ENCODE measurements at places on chromosomes 5 and 9. TPM values are rescaled to one million over a fixed set of nuclear protein-coding genes. Genes with fewer than 3 reads are reported as not detected.

The XPA gene
- 8.2 TPM for total RNA-seq

DNA sequence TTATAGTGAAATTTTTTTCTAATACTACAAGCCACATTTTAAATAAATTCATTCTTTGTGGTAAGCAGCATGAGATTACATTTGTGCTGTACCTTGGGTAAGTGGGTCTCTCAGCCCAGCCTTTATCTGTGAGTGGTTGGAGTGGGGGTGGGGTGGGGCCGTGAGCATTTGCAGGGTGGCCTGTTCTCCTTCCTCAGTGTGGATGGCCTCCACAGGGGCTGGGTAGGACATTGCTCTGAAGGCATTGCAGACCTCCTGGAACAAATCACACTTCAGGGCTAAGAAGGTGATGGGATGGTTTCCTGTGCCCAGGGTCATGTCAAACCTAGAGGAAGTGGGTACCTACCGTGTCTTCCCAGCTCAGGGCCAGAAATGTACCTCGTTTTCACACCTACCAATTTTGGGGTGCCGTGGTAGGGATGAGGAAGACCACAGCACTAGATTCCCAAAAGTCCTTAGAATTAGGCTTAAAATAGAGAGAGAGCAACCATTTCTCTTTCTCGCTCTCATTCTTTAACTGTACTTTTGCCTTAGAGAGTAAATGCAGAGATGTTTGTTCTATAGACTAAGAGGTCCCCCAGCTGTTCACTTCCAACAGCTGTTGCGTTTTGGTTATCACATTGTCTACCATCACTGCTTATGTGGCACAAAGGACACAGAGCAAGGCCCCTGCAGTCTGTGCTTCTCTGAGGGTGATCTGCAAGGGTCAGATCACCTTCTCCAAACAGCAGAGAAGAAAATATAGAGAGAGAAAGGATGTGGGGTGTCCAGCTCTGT is 83.4 kb upstream of the CTSL start:
- DNase-seq: no peak

DNA sequence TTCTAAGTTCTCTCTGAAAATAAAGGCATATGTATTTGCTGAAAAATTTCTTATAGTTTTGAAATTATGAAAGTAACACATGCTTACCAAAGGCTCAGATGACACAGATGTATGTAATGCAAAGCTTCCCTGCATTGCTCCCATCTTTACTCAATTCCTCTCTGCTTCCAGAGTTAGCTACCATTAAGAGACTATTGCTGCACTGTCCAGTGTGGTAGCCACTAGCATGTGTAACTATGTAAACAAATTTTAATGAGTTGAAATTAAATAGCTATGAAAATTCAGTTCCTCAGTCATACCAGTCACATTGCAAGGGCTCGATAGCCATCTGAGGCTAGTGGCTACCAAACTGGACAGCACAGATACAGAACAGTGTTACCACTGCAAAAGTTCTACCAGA is 17.9 kb downstream of the FRMD3 start:
- no peak for DNase-seq

- no peak for DNase-seq
Measured at GRCh38 chr5:154923441-154924430, 14.3 kb downstream of the GEMIN5 start.

GRCh38 chr5:2700876-2701275 is 50.6 kb downstream of the IRX2 start:
- no peak for DNase-seq

DNA sequence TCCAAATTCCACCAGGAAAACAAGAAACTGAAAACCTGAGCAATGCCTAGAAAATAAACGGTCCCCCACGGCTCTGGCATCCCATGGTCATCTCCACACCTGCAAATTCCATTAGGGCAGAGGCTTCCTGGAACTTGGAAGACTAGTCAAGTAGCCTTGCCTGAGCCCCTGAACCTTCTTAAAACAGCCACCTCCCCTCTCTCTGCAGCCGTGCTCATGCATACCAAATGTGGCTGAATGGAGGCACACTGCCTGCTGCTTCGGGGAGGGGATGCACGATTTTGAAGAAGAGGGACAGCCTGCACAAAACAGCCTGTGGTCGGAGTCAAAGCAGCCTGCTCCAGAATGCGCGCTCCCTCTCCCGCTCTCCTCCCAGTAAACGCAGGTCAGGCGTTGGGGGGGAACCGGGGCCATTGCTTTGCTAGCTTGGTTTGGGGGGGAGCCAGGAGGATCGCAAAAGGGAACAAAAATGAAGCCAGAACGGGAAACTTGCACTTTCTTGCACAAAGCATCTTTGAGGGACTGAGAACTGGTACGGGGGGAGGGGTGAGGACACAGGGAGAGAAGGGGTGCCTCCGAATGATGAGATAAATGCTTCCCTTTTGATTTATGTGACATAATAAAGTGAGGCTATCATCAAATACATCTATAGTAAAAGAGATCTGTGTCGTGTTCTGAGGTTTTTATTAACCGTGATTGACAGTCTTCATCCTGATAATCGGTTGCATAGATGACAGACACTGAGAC is at the start of gene TRPM3:
TSS of gene TRPM3 (minus strand) at position 347 of the 747 bp plus-strand sequence. CDS start at position 80, 267 bp downstream.
- no peak for DNase-seq

Data from suprapubic skin (tissue), 4 donors.